ENCODE measurements at places on chromosomes 1 and 21.

- no peak for DNase-seq
Measured at GRCh38 chr1:223763251-223763650, 50.9 kb downstream of the CAPN2 start.

DNA sequence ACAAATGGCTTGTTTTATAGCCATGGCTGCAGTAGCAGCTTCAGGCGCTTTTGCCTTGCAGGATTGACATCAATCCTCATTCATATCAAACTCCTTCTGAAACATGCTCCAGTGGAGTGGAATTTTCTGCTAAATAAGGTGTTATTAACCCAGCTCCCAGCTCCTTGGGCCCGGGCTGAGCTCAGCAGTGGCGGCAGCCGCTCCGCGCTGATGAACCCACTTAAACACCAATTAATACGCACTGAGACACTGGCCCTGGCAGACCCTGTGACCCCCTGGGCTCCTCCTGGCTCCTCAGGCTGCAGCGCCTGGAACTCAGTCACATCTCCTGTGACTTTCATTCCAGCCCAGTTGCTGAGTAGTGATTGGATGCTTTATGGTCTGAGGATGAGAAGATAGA is 137.4 kb upstream of the GRIK3 start:
- no peak for DNase-seq

DNA sequence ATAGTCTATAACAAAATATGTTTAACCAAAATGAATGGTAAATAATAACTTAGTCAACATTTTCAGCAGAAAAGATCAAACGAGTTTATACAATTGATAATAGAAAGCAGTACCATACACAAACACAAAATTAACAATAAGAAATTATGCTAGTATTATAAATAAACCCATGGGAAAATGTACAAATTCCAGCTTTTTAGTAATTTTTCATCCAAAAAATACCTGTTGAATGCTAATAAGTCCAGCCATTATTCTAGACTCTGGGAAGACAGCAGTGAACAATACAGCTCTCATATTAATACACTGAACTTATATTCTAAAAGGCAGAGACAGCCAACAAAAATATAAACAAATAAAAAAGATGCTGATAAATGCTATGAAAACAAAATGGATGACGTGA is 66.3 kb downstream of the AKT3 start:
- DNase-seq: no peak

GRCh38 chr1:190068304-190068703 is 409.4 kb downstream of the BRINP3 start:
- DNase-seq: no peak

DNA sequence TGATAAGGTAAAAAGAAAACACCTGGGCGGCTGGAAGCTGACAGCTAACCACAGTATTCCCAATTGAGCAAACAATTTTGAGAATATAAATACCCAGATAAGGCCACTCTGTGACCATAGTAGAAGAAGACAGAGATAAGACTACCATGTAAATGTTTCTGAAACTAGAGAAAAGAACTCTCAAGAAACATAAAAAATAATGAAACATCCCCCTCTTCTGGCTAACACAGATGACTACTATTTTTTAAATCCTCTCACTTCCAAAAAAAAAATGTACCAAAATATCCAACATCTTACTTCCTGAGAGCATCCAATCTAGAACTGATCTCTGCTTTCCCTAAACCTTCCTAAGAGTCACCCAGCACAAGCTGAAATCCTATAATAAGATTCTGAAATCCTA is 125.9 kb downstream of the HFM1 start:
- no peak for DNase-seq

DNA sequence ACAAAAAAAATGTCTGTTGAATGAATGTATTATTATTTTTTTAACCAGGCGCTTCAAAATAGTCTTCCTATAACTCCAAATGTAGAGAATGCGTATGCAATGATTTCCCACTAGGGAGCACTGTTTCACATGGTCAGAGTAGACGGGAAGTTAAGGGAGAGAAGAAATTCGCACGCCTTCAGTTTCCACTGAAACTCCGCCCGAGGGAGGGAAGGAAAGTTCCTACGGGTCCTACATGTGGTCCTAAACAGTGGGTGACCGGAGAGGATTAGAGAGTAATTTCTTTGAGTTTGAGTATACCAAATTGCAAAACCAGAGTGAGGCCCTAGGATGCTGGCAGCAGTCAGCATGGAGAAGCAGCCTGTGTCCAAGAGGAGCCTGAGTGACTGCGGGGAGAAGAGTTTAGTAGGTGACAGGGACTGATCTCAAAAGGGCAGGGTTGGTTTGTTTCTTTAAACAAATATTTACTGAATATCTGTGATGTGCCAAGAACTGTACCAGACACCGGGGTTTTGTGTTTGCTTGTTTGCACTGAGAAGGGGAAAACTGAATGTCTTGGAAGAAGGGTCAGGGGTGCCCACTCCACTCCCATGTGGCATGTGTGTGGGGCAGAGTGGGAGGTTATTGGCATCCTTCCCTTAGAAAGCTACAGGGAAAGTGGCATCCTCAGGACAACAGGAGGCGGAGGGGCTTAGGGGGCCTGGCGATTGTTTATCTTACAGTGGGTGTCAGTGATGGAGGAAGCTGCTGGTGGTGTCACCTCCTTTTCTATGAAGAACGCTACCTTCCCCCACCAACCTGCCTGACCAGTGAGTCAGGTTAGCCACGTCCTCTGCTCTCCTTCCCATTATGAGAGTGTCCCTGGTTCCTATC is 22.8 kb downstream of the RNU5D-1 start:
- DNase-seq: no peak

- no peak for DNase-seq
Measured at GRCh38 chr1:32767156-32767555, 50.0 kb downstream of the YARS1 start.

- DNase-seq: no peak
Measured at GRCh38 chr1:17874710-17875109, 119.6 kb downstream of the ACTL8 start.

GRCh38 chr1:153933955-153934354 is 11.2 kb upstream of the GATAD2B start:
- no peak for DNase-seq

DNA sequence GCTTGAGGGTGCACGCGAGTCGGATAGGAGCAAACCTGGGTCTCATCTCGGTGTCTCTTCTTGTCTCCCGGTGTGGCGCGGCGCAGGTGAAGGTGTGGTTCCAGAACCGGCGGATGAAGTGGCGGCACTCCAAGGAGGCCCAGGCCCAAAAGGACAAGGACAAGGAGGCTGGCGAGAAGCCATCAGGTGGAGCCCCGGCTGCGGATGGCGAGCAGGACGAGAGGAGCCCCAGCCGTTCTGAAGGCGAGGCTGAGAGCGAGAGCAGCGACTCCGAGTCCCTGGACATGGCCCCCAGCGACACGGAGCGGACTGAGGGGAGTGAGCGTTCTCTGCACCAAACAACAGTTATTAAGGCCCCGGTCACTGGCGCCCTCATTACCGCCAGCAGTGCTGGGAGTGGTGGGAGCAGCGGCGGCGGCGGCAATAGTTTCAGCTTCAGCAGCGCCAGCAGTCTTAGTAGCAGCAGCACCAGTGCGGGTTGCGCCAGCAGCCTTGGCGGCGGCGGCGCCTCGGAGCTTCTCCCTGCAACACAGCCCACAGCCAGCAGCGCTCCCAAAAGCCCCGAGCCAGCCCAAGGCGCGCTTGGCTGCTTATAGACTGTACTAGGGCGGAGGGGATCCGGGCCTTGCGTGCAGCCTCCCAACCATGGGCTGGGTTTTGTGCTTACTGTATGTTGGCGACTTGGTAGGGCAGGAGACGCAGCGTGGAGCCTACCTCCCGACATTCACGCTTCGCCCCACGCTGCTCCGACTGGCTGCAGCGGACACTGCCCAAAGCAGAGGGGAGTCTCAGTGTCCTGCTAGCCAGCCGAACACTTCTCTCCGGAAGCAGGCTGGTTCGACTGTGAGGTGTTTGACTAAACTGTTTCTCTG is 5.1 kb downstream of the HLX start:
- DNase-seq: no peak

- DNase-seq: no peak
Measured at GRCh38 chr1:103191327-103191726, 83.0 kb upstream of the COL11A1 start.

GRCh38 chr1:165053351-165053750 is 303.2 kb downstream of the LMX1A start:
- DNase-seq: no peak

DNA sequence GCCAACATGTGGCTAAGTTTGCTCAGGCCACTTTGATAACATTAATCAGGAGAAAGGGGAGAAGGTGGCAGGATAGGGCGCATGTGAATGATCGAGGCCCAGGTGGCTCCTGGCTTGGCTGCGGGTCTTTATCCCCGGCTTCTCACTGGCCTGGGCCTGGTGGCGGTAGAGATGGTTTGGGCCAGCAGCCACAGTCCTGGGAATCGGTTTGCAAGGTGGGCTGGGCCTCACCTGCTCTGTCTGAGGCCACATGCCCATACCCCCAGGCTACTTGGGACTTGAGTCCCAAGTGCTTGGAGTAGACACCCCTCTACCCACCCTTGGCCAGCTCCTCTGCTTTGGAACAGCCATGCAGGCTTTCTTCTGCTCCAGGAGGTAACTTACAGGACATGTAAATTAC is 49.7 kb upstream of the DISP3 start:
- DNase-seq: no peak

DNA sequence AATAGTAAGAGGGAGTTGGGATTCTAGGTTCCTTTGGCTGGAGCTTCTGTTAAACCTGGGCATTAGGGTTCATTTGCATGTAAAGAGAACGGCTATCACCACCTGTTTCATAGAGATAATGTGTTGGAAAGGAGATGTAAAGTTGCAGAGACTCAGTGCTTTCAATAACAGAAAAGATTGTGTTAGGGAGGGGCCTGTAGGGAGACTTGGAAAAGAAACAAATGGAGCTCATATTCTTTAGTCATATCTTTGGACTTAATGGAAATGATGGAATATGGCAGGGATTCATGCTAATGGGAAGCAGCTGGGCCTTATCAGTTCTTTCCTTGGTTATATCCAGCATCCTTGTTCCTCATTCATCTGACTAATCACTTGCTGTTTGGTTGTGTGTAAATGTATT is 144.9 kb downstream of the CD247 start:
- no peak for DNase-seq

GRCh38 chr1:153231785-153232184 is 14.4 kb downstream of the PRR9 start:
- no peak for DNase-seq

- DNase-seq: no peak
Measured at GRCh38 chr1:31746687-31747086, 17.5 kb downstream of the ADGRB2 start.

DNA sequence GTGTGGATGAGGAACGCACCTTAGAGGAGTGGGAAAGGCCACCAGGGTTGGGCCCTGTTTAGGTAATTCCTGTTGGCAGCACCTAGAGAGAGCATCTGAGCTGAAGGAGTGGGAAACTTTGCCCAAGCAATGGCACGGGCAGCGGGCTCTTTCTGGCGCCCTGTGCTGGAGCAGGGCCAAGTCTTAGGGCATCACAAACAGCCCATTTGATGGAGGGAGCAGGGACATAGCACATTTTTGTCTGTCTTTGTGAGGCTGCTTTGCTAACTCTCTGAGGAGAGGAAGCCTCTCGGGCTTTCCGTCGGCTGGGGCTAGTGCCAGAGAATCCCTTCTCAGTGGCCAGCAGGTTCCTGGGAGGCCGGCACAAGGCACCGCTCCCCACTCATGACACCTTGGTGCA is 22.5 kb upstream of the CNTN2 start:
- no peak for DNase-seq

- DNase-seq: no peak
Measured at GRCh38 chr1:67939186-67939743, 106.0 kb upstream of the GNG12 start.

DNA sequence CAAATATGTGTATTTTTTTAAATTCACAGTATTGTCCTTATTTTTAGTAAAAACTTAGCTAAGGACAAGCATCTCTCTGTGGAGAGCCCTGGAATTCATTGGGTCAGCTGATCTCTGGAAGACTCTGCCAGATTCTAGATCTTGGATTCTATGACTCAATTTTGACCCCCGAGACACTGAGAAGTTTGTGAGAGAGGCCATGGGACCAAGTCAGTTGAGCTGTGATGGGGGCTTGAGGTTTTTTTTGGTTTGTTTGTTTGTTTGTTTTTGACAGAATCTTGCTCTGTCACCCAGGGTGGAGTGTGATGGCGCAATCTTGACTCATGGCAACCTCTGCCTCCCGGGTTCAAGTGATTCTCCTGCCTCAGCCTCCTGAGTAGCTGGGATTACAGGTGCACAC is 13.5 kb downstream of the SHISA4 start:
- no peak for DNase-seq
